ENCODE measurements at places on chromosomes 6 and 20. TPM values are rescaled to one million over a fixed set of nuclear protein-coding genes. Genes with fewer than 3 reads are reported as not detected.

The ZNF133 gene
- polyA plus RNA-seq, result 6.7 TPM

The DDO gene
- 11.1 TPM for polyA plus RNA-seq

- DNase-seq, result no peak
These were observed 904 bp downstream of the B3GALT4 start for GRCh38 chr6:33277663-33278391.

DNA sequence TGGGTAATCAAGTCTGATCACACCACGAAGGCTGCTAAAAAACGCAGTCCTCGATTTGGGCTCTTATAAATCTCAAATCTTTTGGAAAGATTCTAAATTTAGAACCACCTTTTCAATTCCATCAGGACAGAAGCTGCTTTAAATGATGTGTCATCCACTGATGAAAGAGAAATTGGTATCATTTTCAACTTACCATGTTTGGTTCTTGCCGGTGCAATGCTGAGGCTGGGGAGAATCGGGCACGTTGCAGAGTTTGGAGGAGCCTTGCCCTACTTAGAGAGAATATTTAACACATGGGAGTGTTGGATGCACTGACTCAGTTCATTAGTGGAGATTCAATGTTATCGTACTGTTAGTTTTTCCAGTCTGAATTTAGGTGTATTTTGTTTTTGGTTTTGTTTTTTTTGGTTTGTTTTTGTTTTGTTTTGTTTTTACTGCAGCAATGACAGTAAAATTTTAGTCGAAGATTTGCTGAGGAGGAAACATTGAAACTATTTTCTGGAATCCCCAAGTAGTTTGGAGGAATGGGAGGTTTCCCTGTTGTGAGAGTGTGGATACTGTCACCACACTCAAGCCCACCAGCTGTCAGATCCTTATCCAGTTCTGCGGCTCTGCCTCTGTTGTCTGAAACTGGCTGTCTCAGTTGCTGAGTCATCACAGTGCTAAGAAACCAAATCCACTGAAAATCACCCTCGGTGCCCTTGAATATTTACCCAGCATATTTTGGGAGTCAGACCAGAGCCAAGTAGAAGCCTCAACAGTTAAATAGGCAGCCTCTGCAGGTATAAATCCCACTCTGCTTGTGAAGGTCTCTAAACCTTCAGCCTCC, 497.0 kb downstream of the BTBD3 start:
- no peak for DNase-seq

GRCh38 chr6:95548188-95548786, 29.0 kb upstream of the MANEA start:
- no peak for DNase-seq

GRCh38 chr6:132404736-132405135, 3.5 kb upstream of the MOXD1 start:
- DNase-seq, result no peak

DNA sequence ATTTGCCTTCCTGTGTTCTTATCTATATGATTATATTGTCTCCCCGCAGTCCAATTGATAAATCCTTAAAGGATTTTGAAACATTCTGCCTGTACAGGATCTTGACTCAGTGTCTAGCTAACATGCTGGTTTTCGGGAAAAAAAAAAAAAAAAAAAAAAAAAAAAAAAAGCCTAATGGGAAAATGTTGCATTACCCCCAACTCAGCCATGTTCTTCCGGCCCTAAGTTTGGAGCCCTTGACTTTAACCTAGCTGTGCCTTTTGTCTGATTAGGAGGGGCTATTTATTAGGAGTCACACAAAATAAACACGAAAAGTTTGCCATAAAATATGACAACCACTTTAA, 244.4 kb upstream of the TCF21 start:
- no peak for DNase-seq

GRCh38 chr20:50146732-50147662, 6.5 kb downstream of the PEDS1 start:
- no peak for DNase-seq

DNA sequence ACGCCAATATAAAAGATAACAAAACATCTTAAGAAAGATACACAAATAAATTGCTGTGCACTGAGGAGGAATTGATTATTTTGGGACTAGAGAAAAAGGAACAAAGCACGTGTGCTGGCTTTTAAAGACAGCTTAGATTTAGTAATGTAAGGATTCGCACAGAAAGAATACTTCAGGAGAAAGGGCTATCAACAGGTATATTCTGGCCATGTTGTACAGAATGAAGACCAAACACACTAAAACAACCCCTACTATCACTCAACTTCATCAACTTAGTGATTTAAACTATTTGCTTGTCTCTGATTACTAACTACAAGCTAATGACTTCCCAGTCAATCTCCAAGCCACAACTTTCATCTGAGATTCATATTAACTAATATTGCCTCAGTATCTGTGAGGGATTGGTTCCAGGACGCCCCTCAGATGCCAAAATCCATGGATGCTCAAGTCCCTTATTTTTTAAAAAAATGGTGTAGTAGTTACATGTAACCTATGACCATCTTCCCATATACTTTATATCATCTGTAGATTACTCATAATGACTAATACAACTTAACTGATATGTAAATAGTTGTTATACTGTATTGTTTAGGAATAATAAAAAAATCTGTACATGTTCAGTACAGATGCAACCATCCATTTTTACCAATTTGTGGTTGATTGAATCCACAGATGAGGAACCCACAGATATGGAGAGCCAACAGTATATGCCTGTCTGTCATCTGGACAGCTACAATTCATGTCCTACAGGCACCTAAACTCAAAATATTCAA, 4.5 kb downstream of the DEK start:
- no peak for DNase-seq

GRCh38 chr6:149127212-149127611, 190.3 kb upstream of the TAB2 start:
- DNase-seq, result no peak

GRCh38 chr6:13229205-13230085, 98.9 kb downstream of the TBC1D7 start:
- no peak for DNase-seq

DNA sequence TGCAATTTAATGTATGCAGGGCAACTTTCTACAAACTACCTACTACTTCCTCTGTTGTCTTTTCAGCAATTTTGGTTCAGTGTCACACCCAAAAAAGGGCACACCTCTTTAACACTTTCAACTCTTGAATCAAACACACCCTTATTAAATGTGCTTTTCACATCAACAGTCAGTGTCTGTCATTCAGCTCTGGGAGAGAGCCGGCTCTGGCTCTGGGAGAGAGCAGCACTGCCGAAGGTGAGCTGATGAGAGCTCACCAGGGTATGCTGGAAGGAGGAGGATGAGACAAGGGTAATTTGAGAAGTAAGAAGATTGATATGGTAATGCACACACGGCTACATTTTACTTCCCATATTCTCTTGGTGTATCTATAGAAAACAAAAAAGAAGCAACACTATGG, 134.3 kb downstream of the RTN4IP1 start:
- no peak for DNase-seq

- no peak for DNase-seq
These were observed 145.6 kb upstream of the ESR1 start for GRCh38 chr6:151661928-151662327.

DNA sequence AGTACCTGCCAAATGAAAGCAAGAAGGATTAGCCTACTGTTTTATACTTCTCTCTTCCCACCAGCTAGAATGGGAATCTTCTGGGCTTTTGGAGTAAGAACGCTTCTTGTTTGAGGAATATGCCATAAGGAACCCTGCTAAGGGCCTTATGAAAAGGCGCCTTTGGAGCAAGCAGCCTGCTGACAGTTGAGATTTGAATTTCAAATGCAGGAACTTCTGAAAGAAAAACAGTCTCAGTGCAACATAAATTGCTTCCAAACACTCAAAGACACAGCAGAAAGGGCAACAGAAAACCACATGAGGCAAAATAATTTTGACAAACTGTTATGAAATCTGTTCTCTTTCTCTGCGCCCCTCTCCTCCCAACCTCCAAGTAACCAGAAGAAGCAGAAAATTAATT, 149.4 kb upstream of the B3GAT2 start:
- no peak for DNase-seq

GRCh38 chr6:1479095-1479494, 89.7 kb downstream of the FOXF2 start:
- no peak for DNase-seq

All from heart left ventricle (tissue), 16 donors.